ENCODE measurements at places on chromosomes 11 and 22.

GRCh38 chr11:11119917-11120316 is 233.1 kb downstream of the CSNK2A3 start:
- DNase-seq: no peak

DNA sequence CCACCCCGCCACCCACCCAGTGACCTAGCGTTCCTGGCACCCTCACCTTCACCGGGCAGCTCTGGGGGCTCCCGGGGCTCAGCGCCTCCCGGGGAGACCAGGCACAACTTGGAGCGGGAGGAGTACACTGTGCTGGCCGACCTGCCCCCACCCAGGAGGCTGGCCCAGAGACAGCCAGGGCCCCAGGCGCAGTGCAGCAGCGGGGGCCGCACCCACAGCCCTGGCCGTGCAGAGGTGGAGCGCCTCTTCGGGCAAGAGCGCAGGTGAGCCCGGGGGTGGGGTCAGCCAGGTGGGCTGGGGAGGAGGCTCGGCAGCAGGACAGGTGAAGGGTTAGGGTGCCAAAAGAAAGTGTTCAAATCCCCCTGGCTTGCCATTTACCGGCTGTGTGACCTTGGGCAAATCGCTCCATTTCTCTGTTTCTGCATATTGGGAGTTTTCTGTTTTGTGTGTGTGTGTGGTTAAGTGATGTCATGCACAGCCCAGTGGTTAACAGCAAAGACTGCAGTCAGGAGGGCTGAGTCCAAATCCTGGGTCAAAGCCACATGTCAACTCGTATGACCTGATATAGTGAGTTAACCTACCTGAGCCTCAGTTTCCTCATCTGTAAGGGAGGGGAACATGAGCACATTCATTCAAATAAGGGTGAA is 29.5 kb downstream of the TRIOBP start:
- DNase-seq: no peak

DNA sequence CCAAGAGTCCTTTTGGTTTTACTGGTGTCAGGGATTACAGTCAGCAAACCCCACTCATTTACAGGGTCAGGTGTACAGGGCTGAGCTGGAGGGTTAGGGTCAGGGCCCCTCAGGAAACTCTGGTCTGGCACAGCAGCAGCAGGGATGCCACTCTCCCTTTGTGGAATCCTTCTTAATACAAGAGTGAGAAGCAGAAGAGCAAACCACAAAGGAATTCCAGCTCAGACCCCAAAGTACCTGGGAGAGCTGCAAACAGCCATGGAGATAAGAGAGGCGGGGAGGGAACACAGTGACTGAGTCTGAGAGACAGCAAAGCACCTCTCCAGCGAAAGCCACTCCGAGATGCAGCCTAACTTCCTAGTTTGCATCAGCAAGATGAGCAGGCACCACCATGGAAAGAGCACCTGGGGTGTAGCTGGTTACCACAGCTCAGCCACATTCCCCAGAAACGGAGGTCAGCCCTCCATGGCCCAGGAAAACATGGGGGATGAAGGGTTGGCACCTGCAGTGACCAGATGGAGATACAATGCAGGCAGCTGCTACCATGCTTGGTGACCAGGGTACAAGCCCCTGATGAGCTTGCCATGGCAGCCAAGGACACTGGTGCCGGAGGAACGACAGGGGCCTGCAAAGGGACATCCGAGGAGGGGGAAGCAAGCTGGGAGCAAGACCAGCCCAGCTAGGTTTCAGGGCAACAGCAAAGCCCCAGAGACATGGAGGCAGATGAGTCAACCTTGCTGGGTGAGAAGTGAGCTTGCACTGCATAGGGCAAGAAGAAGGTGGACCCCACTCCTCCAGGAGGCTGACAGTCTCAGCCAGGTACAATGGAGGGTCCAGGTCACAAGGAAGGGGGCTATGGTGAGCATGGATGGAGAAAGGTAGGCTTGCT is 3.9 kb downstream of the BET1L start:
- DNase-seq: no peak

- no peak for DNase-seq
Measured at GRCh38 chr22:44191036-44191454, 10.3 kb downstream of the PARVG start.

GRCh38 chr11:108970221-108970991 is 305.5 kb downstream of the DDX10 start:
- DNase-seq: no peak

GRCh38 chr22:41833369-41834004 is 582 bp downstream of the SREBF2 start:
- DNase-seq: peak; percentile 44

DNA sequence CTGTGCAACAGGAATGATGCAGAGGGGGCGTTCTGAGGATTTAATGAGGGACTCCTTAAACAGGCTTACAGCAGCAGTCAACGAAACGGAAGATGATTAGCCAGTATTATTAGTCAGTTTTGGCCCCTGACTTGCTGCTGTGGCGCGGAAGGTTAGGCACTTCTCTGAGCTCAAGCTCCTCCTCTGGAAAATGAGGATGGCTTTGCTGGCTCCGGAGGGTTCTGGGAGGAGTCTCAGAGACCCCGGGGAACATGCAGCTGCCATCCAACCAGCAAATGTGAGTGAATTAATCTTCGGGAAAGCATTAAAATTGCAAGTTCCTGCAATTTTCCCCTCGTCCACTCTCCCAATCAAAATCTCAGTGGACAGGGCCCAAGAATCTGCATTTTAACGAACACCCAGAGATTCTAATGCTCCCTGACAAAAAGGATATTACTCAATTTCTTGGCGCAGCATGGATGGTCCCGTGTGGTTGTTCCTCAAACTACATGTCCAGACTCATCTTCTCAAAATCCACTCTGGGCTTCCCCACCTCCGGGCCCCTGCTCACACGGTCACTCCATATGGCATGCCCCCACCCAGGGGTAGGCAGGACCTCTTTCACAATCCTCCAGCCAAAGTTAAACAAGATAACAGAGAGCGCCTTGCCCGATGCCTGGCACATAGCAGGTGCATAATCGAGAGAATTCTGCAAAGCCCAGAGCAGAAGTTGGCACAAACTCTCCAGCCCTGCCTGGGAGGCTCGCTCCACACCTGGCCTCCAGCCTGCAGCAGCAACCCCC is 6.4 kb downstream of the ELFN2 start:
- DNase-seq: no peak

DNA sequence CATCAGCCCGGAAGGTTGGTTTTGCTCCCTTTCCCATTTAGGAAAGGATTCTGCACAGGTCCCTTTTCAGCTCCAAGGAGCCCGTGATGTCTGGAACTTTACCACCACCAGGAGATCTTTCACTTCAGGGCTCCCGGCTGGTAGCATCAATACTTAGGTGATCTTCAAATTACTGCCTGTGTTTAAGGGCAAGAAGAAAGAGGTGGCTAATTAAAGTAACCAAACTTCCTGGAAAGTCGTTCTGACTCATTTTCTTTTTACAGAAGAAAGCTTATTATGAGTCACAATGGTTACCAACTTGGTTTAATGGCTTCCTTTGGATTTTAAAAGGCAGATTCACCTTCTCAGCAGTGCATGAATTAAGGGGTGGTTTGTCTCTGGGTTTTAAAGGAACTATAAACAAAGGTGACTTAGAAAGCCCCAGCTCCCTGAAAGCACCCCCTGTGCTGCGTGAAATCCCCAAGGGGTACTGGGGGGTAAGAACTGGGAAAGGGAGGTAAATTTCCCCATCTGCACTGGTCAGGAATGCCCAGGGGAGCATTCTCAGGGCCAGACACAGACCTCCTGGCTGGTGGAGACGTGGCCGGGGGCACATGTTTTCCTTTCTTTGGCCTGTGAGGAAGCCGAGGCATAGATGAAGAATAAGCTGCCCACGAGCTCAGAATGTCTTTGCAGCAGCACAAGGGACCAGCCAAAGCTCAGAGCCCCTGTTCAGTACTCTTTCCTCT is 8.8 kb downstream of the POU2F3 start:
- no peak for DNase-seq

GRCh38 chr11:45461514-45461913 is 175.4 kb upstream of the SYT13 start:
- DNase-seq: no peak

DNA sequence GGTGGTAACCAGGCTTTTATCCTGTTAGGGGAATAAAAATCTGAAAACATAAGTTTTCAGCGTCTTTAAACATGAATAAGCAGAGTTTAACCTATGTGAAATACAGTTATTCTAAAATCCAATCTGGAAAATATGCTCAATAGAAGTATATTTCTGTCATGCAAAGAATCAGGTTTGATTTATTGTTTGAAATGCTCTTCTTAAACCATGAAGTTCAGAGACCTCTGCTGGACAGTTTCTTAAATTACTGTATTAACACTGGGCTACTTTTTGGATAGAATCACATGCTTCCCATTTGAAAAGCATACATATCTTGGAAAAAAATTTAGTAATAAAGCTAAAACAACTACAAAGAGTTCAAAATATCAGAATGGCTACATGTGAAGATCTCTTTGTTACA is 25.4 kb downstream of the APIP start:
- no peak for DNase-seq

DNA sequence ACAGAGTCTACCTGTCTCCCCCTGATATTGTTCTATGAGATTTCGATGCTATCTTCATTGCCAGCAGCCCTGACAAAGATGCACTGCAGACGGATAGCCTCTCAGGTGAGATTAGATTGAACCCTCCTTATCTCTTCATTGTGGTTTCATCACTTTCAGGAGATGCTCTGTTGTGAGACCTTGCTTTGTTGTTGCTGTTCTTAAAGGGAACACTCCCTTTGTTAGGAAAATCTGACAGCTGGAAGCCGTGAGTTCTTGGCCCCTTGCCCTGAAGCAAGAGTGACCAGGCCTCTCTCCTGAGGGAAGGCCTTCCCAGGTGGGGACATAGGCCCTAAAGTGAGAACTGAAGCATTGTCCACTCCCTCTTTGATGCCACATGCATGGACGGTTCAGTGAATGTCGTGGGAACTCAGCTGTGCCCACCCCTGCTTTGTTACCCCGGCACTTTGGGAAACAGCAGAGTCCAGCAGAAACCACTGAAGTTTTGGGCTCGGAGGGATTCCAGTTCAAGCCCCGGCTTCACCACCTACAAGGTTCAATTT is 976.1 kb downstream of the TBC1D22A start:
- DNase-seq: no peak

Data from uterus (tissue), 4 donors.